ENCODE measurements at places on chromosomes 2 and 18.

GRCh38 chr2:85246348-85246747 lies 81.4 kb downstream of the TGOLN2 start:
- no peak for DNase-seq

- DNase-seq, result no peak
These were observed 2.0 kb upstream of the MCFD2 start for GRCh38 chr2:46917628-46918027.

GRCh38 chr2:237742614-237743013 lies 56.0 kb upstream of the RBM44 start:
- no peak for DNase-seq

DNA sequence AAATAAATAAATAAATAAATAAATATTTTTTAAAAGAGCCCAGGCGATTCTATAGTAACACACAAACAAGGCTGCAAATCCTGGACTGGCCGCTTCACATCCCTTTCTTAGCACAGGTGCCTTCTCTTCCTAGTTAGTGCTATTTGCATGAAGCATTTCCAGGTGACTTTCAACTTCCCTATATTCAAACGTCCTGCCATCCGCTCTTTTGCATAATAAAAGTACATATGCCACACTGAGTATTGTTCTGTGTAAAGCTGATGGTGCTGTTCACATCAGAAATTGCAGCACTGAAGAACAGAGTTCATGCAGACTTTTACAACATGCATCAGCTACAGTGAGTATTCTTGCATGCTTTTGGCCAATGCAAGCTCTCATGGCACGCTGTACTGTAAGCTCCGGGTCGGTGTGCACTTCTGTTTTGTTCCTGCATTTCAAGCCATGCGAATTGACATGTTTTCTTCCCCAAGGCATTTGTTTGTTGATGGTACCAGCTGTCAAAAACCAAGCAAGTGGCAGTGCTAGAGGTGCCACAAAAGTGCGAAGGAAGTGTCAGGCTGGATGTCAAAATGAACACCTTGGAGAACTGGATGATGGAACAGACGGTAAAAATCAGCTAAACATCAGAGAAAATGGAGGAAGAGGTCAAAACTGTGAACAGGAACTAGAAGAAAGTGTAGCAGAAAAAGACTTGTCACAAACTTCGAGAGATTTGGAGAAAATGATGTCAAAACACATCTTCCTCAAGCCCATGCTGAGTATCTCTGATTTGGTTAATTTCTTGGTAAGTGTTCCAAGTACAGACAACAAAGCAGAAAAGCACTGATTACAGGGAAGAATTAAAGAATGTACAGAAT lies 25.5 kb upstream of the CEP68 start:
- DNase-seq, result no peak

DNA sequence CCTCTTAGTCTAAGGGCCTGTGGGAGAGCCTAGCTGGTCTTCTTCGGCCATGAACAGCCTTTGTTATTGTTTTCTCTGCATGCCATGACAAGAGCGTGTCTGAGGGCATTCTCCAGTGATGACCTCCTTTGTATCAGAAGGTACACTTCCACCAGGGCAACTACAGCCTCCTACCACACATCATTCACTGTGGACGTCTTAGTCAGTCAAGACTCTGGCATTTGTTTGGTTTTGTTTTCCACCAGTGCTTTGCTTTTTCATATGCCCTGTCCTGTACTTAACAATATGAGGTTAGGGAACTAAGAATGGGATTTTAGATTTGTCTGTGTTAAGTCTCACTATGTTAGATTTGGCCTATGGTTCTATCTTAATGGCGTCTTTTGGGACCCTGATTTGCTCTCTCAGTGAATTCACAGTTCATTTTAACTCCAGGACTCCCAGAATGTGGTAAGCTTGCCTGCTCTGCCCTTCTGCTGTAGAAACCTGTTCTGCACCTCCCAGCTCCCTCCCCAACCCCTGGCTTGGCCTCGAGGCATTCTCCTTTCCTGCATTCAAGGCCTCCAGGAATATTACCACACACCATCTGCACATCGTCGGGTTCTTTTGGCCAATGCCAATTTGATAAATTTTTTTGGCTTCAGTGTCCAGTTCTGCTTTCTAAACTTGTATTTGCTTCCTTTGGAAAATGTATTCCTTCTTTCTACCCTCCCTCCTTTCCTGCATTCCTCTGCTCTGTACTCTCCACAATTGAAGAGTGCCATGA lies 42.8 kb upstream of the IL1R1 start:
- no peak for DNase-seq

DNA sequence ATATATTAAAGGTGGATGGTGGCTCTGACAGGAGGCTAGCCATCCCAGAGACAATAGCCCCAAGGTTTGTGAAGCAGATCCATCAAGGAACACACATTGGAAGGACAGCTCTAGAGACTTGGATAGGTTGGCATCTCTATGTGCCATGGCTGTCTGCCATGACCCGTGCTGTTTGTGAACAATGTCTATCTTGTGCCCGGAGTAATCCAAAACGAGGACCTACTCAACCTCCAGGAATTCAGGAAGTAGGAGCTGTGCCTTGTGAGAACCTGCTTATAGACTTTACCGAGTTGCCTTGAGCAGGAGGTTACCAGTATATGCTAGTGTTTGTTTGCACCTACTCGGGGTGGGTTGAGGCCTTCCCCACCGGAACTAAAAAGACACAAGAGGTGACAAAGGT lies 43.1 kb upstream of the SELENOI start:
- no peak for DNase-seq

DNA sequence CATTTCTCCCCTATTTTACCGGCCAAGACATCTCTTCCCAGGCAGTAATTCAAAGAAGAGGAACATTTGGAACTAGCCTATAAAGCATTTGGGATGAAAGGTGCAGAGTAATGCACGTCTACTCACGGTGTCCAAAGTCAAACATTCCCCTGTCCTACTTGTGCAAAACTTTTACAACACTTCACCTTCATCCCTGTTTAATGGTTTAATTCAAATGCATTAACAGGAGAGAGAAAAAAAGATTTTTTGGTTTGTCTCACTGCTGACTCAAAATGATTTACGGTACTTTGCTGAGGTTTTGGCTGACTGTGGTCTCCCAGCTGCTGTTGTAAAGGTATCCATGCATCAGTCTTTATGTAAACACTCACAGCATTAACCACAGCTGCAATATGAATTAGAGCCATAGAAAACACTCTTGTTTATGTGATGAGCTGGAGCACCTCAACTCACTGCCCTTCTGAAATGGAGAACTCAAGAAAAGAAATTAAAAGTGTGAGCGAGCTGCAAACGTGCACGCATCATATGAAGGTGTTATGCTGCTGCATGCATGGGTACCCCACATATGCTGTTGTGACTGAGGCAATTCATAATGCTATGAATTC lies 220.5 kb downstream of the PIEZO2 start:
- no peak for DNase-seq

DNA sequence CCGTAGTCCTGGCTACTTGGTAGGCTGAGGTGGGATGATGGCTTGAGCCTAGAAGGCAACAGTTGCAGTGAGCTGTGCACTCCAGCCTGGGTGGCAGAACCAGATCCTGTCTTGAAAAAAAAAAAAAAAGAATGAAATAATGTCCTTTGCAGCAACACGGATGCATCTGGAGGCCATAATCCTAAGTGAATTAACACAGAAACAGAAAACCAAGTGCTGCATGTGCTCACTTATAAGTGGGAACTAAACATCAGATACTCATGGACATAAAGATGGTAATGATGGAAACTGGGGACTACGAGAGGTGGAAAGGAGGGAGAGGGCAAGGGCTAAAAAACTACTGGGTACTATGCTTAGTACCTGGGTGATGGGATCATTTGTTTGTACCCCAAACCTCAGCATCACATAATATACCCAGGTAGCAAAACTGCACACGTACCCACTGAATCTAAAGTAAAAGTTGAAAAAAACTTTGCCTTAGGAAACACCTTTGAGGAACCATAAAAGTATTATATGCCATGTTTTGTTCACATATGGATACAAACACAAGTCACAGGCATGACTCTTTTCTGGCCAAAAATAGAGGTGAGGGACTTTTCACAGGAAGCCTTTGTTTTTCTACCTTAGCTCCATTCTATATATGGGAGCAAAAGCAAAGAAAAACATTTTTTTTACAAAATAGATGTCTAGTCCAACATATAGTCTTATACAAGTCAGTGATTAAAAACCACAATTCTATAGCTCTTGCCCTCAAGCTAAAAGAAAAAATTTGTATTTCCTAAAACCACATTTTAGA lies 36.6 kb downstream of the GPR155 start:
- no peak for DNase-seq

DNA sequence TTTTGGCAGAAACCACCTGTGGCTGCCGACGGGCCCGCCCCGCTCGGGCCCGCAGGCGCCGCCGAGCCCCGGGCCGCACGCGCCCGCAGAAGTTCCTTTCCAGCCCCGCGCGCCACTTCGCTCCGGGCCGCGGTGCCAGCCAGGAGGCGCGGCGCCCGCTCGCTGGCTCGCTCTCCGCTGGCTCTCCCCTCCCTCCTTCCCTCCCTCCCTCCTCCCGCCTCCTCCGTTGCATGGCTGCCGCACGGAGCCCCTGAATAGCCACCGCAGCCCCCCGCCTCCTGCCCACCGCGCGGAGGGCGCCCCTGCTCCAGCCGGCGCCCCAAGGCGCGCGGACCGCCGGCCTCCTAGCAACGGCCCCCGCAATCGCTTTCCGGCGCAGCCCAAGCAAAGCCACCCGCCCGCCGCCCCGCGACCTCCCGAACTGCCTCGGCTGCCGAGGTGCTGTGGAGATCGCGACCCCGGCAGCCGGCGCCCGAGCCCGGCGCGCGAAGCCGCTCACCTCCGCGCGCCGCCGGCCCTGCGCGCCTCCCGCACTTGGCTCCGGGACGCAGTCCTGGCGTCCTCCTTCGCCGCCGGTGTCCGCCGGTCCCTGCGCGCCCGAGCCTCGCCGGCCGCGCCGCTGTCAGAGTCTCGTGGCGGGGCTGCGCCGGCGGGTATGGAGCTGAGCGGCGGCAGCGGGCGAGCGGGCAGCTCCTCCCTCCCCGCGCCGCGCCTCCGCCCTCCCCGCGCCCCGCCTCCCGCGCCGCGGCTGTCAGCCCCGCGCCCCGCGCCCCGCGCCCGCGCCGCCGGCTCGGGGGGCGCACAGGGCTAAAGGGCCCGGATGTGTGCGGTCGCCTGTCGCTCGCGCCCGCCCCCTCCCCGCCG lies at the start of gene ZBTB7C:
ZBTB7C (minus strand) TSS at position 657 of the 864 bp plus-strand sequence.
- peak; percentile 39 for DNase-seq

DNA sequence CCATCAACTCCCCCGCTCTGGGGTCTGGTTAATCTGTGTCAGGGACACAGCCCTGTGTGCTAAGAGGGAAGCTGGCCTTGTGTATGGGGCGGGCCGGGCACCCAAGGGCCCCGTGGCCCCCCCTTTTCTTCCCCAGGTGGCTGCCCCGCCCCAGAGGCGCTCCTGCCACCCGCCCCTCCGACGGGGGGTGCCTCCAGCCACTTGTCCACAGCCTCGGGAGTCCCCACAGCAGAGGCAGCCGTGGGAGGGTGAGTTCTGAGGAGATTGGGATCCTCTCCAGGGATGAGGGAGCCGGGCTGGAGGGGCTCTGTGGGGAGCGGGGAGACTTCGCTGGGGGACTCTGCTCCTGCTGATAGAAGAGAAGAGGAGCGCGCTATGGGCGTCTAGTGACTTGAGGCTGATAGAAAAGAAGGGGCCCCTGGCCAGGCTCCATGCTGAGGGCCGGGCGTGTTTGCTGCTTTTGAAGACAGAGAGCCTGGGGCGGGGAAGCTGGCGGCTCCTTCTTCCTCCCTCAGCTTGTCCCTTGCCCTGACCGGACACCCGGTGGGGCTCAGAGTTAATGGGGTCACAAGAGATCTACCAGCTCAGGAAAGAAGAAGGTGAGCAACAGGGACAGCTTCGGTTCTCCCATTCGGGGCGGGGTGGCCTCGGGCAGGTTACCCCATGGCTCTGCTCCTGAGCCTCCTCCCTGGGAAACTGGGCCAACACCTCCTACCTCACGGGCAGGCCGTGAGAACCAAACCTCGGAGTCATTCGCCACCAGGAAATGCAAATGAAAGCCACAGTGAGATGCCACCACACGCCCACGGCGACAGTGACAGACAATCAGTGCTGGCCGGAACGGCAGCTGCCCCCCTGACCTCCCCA lies 89.4 kb upstream of the TAF1B start:
- peak; percentile 12 for DNase-seq

GRCh38 chr2:47617028-47617427 lies 165.9 kb upstream of the MSH6 start:
- DNase-seq, result no peak

DNA sequence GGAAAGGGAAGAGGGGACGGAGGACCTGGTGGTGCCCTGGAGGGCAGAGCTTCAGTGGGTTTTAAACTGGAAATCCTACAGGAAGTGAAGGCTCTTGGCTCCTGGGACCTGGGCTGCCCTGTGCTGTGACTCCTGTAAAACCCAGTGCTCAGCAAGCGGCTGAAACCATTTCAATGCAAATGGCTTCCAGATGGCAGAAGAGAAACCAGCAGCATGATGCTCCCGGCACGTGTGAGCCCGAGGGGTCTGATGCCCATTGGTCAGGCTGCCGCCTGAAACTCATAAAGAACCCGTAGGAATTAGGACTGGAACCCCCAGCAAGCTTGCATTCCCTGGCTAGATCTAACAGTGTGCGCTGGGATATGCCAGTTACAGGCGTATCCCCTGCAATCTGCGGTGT lies 109.2 kb upstream of the THOC1 start:
- no peak for DNase-seq

GRCh38 chr2:68824831-68825230 lies 46.4 kb downstream of the BMP10 start:
- DNase-seq, result peak; percentile 68

GRCh38 chr2:45714679-45715078 lies 63.2 kb downstream of the PRKCE start:
- no peak for DNase-seq

DNA sequence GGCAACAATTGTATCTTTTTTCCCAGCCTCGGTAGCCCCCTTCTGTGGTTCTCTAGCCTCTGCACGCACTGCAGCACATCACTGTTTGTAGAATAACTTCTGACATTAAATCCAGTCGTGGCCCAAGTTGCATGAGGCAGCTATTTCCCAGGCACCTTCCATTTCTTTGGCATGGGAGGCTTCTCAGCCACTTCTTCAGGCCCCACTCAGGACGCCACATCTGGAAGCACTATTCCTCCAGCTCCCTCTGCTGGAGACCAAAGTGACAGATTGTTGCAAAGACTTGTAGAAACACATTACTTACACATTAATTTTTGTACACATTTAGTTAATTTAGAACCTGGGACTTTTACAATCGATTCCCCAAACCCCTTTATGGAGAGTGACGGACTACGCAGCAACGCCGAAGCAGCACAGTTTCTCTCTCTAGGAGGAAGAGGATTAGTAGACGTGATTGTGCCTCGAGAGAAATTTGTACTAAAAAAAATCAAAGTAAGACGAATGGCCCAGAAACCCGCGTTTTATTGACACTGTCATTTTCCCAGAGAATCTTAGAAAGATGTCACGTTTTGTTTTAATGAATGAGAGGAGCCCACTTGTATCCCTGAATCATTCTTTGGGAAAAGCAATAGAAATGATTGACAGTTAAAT lies 57.8 kb upstream of the RGPD5 start:
- DNase-seq, result peak; percentile 66

DNA sequence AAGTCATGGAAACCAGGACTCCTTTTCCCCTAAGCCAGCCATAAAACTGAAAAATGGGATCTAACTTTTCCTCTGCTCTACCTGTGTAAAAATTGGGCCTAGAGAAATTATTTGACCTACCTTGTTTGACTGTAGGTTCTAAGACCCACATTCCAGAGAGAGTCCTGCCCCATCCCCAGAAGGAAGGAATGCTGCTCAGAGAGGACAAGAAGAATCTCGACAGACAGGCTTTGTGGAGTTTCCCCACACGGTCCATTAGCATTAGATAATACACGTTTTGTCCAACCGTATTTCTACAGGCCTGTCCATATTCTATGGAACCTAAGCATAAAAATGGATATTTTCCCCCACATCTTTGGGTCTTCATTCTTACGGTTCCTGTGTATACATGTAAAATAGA lies 403.3 kb downstream of the METTL4 start:
- DNase-seq, result no peak

GRCh38 chr2:225074366-225074765 lies 32.1 kb upstream of the DOCK10 start:
- no peak for DNase-seq

Data from lung microvascular endothelial cell (primary cell).